ENCODE measurements at places on chromosomes 2 and 18.

DNA sequence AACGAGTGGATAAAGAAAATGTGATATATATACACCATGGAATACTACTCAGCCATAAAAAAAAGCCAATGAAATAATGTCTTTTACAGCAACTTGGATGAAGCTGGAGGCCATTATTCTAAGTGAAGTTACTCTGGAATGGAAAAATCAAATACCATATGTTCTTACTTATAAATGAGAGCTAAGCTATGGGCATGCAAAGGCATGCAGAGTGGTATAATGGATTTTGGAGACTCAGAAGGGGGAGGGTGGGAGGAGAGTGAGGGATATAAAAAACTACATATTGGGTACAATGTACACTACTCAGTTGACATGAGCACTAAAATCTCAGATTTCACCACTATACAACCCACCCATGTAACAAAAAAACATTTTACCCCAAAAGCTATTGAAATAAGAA is 1.7 kb upstream of the MSGN1 start:
- no peak for DNase-seq

GRCh38 chr2:237682856-237683670 is 55.7 kb downstream of the LRRFIP1 start:
- DNase-seq = no peak

GRCh38 chr2:2057125-2057721 is 273.9 kb downstream of the MYT1L start:
- DNase-seq = peak; percentile 70

- no peak for DNase-seq
Measured at GRCh38 chr2:130258356-130258755, 60.1 kb upstream of the TUBA3E start.

GRCh38 chr2:225207043-225207442 is 164.8 kb upstream of the DOCK10 start:
- no peak for DNase-seq

- DNase-seq = no peak
Measured at GRCh38 chr2:144912206-144912605, 392.3 kb upstream of the ZEB2 start.

DNA sequence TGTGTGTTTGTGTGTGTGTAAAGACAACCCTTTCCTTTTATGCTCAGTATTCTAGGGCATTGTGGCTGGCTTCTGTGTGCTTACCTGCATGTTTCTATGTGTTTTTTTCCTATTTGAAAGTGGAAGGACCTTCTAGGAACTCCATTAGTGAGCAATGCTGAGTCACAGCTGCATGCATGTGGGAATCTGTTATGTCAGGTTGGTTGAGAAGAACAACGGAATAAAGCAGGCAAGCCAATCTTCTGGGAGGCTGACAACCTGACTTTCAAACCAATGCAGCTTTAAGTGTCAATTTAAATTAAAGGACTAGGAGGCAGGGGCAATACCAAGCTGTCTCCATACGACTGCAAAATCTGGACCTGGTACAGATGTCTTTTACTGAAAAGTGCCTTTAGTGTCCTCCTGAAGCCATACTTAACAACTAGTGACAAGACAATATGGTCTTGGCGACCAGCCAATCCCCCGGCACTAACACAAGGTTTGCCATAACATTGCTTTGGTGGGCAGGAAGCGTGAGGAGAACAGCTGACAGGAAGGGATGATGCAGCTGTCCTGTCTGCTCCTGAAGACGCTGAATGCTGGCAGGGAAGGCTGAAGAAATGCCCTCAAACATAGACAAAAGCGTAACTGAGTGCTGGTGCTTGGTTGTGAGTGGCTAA is 514.7 kb upstream of the CDH7 start:
- peak; percentile 16 for DNase-seq

GRCh38 chr2:55156326-55156725 is 75.8 kb downstream of the CLHC1 start:
- DNase-seq = no peak

DNA sequence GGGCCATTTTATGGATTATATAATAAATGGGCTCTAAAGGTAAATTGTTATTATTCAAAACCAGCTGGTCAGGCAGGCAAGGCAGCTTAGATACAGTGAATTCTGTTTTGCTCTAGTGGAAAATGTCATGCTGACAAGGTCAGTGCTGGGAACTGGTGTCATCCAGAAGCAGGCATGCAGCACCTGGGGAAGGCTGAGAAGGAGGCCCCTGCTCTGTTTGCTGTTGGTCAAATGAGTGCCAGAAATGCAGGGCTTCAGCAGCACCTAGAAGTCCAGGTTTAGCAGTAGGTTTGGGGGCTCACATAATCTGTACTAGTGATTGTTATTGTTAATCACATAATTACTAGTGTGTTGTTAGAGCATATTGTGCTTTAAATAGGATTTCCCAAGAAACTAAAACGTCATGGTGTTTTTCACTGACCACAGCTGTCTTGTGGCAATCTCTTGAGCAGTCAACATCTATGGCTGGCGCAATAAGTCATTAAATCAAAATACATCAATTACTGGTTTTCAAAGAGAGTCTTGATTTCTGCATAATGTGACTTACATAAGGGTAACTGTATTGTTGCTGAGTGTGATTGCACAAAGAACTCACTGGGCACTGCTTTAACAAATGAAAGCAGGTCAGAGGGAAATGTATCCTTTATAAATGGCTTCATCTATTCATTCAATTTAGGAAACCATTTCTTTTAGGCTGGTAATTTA is 99.1 kb downstream of the MYO3B start:
- no peak for DNase-seq

DNA sequence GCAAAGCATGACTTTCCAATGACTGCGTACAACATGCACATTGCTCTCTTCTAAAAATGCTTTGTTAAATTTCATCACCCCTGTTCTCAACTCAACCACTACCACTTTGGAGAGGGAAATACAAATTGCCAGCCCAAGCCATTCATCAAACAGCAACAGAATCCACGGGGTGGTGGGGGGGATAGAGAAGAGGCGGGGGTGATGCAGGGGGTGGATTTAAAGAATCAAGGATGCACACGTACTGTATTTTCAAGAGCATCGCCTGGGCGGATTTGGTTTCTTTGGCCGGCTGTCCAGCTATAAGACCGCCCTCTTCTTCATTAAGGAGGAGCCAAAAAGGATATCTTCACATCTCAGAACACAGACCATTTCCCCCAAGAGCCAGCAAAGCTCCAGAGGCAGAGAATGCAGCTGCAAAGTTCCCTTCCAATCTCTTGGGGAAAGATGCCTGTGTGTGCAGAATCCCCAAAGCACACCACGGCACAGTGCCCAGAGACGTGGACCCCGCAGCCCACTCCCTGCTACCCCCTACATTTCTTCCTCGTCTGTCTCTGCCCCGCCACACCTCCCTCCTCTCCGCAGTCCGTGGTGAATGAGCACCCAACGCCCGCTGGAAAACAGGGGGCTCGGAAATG is 977 bp downstream of the SLC8A1 start:
- peak; percentile 90 for DNase-seq

GRCh38 chr2:238294393-238295143 is 6.2 kb upstream of the PER2 start:
- DNase-seq = no peak

DNA sequence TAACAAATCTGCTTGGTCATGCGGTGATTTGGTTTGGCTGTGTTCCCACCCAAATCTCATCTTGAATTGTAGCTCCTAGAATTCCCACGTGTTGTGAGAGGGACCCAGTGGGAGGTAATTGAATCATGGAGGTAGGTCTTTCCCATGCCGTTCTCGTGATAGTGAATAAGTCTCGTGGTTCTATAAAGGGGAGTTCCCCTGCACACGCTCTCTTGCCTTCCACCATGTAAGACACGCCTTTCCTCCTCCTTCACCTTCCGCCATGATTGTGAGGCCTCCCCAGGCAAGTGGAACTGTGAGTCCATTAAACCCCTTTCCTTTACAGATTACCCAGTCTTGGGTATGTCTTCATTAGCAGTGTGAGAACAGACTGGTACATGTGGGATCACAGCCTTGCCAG is 36.7 kb downstream of the TRABD2A start:
- DNase-seq = no peak
